ENCODE measurements at places on chromosomes 13 and 19.

- DNase-seq: no peak
Measured at GRCh38 chr19:15788594-15789270, 1.3 kb downstream of the OR10H5 start.

DNA sequence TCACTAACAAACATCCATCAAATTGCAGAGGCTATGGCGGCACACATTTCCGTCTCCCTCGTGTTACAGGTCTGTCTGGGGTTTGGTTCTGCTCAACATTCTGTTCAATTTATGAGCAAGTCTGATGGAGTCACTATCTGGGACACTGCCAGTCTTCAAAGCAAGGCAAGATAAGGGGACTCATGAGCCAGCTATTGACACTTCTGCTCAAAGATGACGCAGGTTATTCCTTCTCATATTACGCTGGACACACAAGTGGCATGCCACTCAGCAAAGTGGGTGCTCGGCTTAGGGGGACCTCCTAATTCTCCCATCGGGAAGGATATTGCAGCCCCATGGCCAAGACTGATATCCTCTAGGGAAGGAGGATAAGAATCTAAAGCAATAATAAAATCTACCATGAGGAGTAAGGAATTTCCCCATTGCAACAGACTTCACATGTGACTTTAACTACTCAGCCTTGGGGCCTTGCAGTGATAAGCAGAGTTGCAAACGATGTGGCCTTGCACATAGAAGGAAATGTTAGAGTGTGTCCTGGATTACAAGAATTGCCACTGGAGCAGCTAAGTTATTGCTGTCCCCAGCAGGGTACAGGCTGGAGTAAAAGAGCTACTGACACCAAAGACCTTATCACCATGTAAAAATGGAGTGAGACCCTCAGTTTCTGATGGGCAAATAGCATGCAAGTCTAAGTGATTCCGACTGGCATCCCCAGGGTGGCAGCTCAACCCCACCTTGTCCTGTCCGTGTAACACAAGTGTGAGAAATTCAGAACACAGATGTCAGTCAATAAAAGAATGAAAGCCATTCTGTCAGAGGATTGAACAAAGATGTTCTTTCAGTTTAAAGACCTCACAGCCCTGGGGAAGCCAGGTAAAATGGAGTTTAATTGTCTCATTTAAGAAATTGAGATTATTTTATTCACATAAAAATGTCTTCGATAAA, 306.1 kb downstream of the IRS2 start:
- DNase-seq: no peak

GRCh38 chr13:23609414-23609760, 39.2 kb downstream of the TNFRSF19 start:
- DNase-seq: no peak

GRCh38 chr19:5354403-5354802, 13.8 kb upstream of the PTPRS start:
- no peak for DNase-seq

DNA sequence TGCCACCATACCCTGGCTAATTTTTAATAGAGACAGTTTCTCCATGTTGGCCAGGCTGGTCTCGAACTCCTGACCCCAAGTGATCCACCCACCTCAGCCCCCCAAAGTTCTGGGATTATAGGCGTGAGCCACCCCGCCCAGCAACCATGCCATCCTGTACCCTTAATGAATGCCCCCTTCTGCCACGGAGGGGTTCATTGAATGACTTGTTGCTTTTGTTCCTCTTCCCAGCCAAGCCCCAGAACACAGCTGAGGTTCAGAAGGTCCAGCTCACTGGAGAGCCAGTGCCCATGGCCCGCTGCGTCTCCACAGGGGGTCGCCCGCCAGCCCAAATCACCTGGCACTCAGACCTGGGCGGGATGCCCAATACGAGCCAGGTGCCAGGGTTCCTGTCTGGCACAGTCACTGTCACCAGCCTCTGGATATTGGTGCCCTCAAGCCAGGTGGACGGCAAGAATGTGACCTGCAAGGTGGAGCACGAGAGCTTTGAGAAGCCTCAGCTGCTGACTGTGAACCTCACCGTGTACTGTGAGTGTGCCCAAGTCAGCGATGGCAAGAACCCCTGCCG, 6.0 kb downstream of the PVR start:
- no peak for DNase-seq

GRCh38 chr19:58274771-58275201, 4.0 kb upstream of the ZNF8 start:
- DNase-seq: no peak

- no peak for DNase-seq
Measured at GRCh38 chr13:93001866-93002461, 224.6 kb upstream of the GPC6 start.

- no peak for DNase-seq
Measured at GRCh38 chr19:44024900-44025216, 321 bp upstream of the ZNF222 start.

- no peak for DNase-seq
Measured at GRCh38 chr13:113855012-113855921, 8.6 kb downstream of the GAS6 start.

GRCh38 chr19:48866692-48867091, 1.7 kb downstream of the PLEKHA4 start:
- DNase-seq: no peak

GRCh38 chr19:52070496-52070895, 21.9 kb upstream of the ZNF432 start:
- DNase-seq: no peak

DNA sequence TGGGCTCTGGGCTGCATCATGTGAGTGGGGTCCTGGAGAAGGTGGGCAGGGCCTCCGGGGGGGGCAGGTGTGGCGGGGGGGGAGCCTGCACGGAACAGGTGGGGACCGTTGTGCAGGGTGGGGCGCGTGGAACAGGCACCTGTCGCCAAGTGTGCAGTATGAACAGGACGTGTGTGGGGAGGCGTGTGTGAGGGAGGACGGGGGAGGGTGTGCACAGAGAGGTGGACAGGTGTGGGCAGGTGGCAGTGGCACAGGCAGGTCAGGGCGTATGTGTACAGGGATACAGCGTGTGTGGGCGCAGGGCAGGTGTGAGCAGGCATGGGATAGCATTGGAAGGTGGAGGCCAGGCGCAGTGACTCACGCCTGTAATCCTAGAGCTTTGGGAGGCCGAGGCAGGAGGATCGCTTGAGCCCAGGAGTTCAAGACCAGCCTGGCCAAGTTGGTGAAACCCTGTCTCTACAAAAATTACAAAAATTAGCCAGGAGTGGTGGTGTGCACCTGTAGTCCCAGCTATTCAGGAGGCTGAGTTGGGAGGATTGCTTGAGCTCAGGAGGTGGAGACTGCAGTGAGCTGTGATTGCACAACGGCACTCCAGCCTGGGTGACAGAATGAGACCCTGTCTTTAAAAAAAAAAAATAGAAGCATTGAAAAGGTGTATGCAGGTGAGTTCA, 3.2 kb downstream of the PLK5 start:
- no peak for DNase-seq

DNA sequence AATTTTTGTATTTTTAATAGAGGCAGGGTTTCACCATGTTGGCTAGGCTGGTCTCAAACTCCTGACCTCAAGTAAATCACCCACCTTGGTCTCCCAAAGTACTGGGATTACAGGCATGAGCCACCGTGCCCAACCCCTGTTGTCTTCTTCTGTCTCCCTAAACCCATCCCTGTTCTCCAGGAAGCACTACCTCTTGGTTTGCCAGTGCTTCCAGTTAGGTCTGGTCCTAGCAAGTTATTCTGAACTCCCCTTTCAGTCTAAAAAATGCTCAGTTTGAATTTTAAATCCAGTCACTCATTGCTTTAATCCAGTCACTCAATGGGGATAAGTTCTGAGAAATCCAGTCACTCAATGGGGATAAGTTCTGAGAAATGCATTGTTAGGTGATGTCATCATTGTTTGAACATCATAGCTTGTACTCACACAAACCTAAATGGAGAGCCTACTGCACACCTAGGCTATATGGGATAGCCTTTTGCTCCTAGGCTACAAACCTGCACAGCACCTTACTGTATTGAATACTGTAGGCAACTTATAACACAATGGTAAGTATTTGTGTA, 8.0 kb upstream of the ATP4A start:
- no peak for DNase-seq

DNA sequence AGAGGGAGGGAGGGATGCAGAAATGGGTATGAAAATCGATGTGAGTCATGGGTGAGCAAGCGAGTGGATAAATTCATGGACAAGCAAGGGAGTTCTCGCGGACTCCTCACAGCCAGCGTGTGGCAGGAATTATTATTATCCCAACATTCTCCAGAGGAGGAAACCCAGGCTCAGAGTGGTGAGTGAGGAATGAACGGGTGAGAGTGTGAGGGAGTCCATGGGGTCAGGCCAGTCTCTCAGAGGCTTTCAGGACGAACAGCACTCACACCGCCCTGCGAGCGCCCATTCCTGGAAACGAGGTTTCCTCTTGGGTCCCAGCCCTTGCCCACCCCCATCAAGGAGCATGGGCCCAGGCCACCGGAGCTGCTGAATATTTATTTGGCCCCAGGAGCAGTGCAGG, 6.3 kb upstream of the DNAAF3 start:
- DNase-seq: no peak

DNA sequence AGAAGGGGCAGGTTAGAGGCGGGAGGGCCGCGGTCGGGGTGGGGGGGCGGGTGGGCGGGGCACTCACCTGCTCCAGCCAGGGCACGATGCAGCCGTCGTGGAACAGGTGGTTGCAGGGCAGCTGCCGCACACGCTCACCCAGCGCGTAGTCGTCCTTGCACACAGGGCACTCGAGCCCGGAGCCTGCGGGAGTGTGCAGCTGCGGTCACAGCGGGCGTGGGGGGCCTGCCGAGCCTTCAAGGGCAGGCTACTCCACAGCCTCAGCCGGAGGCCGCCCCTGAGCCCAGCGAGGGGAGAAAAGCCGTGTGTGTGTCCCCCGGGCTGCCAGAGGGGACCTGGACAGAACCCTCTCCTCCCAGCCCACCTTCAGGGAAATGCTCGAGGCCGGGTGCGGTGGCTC, 8.6 kb downstream of the FGF22 start:
- no peak for DNase-seq

DNA sequence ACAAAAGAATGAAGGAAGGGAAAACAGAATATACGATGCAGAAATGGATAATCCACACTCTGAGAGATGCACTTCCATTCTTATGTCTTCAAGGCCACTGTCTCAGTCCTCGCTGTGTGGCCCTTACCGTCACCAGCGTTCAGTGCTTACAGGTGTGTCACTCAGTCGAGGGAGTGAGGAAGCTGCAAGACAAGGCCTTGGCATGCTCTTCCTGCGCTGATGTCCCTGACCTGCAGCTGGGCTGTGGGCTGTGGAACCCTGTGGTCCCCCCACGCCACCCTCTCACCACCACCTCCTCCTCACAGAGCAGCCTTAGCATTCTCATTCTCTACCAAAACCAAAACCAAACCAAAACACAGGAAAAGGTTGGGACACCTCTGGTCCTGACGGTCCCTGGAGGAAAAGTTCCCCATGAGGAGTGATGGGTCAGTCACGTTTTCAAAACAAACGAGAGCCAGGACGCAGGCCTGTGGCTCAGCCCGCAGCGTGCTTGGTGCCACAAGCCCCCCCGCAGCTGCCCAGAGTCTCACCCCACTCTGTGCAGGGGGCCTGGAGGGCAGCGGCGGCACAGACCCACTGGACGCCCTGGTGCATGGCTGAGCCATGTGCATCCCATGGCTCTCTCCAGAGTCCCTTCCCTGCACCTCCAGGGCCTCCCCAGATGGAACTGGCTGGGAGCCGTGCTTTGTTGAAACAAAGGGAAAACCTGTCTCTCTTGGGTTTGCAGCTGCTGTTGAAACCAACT, 48.2 kb upstream of the GPR183 start:
- DNase-seq: no peak

DNA sequence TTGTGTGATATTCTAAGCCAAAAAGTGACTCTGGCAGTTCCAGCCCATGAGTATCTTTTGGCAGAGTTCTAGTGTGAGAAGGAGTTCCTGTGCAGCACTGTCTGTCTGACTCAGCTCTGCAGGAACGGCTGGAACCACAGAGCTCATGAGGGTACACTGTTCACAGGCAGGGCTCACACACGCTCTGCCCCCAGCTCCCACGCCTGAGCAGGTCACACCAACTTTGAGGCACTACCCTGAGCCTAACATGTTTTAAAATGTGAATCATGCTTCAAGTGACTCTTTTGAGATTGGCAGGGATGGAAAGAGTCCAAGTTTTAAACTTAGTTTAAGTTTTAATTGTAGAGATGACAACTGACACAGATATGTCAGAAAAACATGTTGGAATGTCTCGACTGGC, 1203.3 kb downstream of the UQCRFS1 start:
- no peak for DNase-seq

All from stimulated activated CD8-positive, alpha-beta memory T cell treated with anti-CD3 and anti-CD28 coated beads, Interleukin-2, amount 100 ng/mL, for 1 hour (primary cell).